Activated naive CD4-positive, alpha-beta T cell treated with anti-CD3 and anti-CD28 coated beads, Interleukin-2, amount 10 ng/mL, durations not matched to agents 7 days and 5 days (primary cell): ENCODE measurements at places on chromosomes 13 and 19.
A peak's percentile ranks its signal among the peaks of the same experiment; 100 is the strongest.

DNA sequence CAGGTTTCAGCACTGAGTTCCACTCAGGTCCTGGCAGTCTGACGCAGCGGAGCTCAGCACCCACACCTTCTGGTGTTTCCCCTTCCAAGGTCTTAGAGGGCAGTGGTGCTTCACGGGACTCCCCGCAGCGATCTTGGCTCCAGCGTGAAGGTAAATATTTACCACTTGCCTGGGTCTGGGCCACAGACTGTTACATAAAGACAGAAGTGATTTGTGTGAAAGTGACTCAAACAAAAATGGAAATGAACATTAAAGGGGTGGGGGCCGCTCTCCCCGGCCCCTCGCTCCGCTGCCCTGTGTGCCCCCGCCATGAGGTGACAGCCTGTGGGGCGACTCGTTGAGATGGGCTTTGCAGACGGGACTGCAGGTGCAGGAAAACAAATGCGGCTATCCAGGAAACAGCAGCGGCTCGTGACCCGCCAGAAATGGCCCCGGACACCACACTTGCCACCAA lies 55.0 kb downstream of the GGACT start:
- no peak for DNase-seq

GRCh38 chr19:11860721-11861120 lies 12.2 kb downstream of the ZNF439 start:
- DNase-seq: no peak

DNA sequence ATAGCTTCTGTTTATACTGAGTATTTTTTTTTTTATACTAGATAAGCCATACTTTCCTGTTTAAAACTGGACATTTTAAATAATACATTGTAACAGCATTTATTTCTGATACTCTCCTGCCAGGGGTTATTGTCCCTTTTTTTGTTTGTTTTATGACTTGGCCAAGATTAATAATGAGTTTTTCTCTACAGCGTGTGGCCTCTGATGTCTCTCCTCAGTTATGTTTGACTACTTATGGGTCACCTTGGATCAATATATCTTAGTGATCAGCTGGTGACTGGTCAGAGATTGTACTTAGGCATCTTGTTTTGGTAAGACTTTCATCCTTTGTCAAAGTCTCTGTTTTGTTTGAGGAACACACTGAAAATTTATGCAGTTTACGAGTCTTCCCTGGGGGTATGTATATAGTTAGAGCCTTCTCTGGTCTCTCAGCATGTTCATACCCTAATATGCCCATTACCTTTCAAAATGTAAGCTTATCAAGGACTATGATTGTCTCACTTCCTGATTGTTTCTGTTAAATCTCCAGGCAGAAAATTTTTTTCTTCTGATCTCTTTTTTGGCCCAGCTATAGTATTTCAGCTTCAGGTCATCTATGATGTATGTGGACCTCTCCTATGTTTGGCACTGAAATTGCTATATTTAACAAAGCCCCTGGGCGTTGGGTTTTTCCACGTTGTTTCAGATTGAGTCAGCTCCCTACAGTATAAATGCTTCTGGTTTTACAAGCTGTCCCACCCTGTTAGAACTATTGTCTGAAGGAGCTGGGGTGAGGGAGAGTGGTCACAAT lies 87.9 kb downstream of the URI1 start:
- DNase-seq: no peak

DNA sequence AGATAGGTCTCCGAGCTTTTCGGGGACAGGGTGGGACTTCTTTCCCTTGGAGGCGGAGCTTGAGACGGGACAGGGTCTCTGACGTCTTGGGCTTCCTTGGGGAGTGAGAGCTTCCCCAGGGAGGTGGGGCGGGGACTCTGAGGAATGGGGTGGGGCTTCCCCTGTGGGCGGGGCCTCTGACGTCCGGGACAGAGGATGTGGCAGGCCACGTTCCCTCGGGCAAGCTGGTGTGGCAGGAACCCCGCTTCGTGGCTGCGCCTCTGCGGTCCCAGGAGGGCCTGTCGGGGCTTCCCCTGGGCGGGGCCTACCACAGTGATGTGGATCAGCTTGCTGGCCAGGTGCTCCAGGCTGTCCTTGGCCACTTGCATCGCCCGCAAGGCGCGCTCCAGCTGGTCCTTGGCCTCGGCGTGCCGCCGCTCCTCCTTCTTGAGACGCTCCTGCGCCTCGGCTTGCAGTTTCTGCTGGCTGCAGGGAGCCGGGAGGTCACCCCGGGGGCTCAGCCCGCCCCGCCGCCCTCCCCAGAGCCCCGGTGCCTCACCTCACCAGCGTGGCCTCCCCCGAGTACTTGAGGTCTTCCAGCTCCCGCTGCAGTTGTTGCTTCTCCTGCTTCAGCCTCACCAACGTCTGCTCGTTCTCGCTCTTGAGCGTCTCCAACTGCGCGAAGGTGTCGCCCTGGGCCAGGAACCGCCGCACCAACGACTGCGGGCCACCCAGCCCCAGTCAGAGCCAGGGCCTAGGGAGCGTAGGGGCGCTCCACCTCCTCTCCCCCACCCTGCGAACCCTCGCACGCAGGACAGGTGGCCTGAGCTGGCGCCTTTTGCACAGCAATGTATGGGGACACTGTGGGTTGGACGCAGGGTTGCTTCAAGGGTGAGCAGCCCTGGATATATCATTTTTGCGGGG lies 3.3 kb upstream of the RGL3 start:
- peak; percentile 84 for DNase-seq

DNA sequence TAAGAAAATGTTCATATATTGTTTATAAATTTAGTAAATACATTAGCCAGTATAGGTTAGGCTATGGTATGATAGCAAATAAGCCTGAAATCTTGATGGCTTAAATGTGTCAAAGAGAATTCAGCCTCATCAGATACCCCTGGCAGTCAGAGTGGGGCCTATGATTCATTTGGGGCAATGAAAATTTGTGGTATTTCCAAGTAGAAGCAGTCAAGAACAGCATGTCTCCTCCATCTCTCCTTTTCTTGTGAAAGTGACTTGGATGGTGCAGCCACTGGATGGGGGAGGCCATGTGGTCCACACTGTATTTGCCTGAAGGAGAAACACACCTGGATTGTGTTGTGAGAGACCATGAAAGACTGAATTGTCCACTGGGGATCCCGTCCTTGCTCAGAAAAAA lies 82.7 kb downstream of the DLEU7 start:
- no peak for DNase-seq

DNA sequence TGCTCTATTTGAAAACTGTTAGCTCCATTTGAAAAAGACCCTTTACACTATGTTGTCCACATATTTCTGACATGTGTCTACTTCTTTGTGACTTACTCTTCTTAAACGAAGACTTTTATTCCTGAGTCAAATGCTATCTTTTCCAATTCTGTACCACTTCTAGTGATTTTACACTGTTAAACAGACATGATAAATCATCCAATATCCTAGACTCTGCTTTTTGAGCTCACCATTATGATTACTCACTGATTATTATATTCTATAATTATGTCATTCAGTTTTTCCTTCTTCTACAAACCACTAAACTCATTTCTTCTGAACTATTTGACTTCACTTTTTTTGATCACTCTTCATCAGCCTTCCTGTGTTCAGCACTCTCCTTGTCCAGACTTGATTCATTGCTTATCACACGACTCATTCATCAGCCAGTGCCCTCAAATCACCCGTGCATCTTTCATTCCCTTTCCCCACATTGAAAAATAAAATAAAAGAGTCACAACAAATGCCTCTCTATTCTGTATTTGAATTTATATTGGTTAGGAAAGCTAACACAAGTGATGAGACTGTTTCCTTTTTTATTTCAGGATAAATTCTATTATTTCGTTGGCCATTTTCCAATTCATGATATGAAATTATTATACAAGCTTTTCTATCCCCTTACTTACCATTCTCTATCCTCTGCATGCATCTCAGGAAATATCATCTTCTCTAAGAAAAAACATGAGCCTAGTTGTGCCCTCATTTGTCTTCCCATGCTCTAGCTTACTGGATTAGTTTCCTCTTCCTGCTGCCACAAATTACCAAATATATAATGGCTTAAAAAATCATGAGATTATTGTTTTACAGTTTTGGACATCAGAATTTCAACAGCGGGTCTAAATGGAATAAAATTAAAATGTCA lies 1482.1 kb upstream of the MIR17HG start:
- DNase-seq: no peak

GRCh38 chr13:33328701-33329100 lies 43.1 kb upstream of the STARD13 start:
- DNase-seq: no peak

- no peak for DNase-seq
Observed at GRCh38 chr19:30621326-30621920, 249.2 kb downstream of the ZNF536 start.

GRCh38 chr19:10737722-10738121 lies 19.8 kb downstream of the DNM2 start:
- no peak for DNase-seq

DNA sequence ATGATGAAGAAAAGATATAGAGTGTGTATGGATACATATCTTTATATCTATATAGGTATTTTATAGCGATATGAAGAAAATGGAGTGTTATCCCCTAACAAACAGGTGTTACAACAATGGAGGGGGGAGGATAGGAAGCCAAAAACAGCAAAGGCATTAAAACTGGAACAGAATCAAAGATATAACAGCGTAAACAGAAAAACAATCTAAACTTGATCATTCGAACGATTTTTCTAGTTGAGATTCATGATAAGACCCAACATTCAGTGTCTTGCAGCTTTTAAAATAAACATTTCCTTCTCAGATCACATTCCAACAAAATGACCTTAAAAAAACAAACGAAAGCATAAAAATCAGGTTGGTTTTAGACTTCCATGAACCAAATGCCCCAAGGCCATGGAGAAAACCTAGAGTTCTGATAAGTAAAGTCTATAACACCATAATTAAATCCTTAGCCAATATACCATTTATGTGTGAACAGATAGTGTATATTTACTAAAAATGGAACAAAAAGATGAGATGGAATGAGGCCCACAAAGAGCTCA lies 55.7 kb downstream of the CAB39L start:
- no peak for DNase-seq

GRCh38 chr13:42751693-42752092 lies 29.7 kb upstream of the FAM216B start:
- no peak for DNase-seq

- DNase-seq: no peak
Observed at GRCh38 chr19:28486926-28487325, 726.0 kb downstream of the UQCRFS1 start.

- no peak for DNase-seq
Observed at GRCh38 chr13:36430247-36431203, 1.8 kb upstream of the CCNA1 start.

DNA sequence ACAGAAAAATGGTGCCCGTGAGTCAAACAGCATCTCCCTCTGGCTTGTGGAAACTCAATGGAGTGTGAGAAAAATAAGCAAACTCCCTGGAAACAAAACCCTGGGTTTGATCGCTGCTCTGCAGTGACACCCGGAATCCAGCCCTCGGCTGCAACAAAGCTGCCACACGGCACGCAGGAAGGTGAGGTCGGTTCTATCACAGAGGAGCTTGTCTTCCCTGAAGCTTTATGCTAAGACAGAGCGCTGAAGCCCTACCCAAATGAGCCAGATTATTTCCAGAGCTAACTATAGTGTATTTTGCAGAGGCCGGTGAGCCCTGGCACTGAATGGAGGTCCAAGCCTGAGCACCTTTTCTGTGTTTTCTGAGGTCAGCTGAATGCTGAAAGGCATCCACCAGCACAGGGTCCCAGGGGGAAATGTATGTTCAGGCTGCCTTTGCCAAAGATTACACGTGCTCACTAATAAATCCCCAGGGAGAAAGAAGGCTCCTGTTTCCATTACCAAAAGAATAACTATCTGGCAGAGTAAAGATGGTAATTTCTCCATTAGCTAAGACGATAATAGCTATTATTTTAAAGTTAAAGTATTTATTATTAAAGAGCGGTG lies 77.8 kb downstream of the TSHZ3 start:
- DNase-seq: no peak

DNA sequence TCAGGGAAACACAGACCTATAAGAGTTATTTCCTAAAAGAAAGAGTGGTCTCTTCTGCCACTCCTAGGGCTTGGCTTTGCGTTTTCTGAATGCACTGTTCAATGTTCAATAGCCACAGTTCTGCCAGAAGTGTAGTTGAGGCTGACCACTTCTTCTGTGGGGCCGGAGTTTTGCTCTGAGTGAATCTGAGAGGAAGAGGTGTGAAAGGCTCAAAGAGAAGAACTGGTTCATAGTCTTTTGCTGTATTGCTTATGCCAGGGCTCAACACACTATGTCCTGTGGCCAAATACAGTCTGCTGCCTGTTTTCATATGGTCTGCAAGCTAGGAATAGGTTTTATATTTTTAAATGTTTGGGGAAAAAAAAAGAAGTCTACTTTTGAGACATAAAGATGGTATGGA lies 128.2 kb downstream of the STOML3 start:
- DNase-seq: no peak

- no peak for DNase-seq
Observed at GRCh38 chr13:75364131-75364713, 117.7 kb downstream of the TBC1D4 start.
